Neural progenitor cell (in vitro differentiated cells): ENCODE measurements at places on chromosomes 3 and 15. TPM values are rescaled to one million over a fixed set of nuclear protein-coding genes. Genes with fewer than 3 reads are reported as not detected.
A peak's percentile ranks its signal among the peaks of the same experiment; 100 is the strongest.

GRCh38 chr15:79572691-79573404 lies 140.7 kb downstream of the MINAR1 start:
- no peak for DNase-seq

The FANCD2OS gene
- not detected in 2 replicates for total RNA-seq

The CHRD gene
- total RNA-seq, result 2.3 and 6.8 TPM in 2 replicates

- no peak for DNase-seq
Measured at GRCh38 chr3:186260726-186261125, 101.3 kb downstream of the DGKG start.

DNA sequence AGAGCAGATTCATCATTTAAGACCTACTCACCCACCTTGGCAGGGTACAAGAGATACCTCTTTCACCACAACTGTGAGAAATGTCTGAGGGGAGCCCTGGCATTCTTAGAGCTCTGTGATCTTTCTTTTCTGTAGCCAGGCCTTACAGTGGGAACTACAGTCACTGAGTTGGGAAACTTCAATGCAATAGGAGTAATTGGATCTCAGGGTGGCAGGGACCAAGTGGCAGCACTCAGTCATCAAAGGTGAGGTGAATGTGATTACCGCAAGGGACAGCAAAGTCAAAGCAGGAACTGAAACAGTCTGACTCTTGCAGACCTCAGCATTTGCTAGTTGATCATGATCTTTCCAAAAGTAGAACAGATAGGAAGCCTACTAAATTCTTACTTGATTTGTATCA lies 7.2 kb upstream of the MCF2L2 start:
- DNase-seq, result no peak

The ITGB5 gene
- 55.8 and 108 TPM in 2 replicates for total RNA-seq

GRCh38 chr3:111595232-111595631 lies at the start of gene ZBED2:
TSS of gene ZBED2 (minus strand) at chr3:111595346. CDS start at chr3:111594201, 1,145 bp downstream.
- no peak for DNase-seq

The MYO5C gene
- total RNA-seq, result 22.3 and 24.1 TPM in 2 replicates

DNA sequence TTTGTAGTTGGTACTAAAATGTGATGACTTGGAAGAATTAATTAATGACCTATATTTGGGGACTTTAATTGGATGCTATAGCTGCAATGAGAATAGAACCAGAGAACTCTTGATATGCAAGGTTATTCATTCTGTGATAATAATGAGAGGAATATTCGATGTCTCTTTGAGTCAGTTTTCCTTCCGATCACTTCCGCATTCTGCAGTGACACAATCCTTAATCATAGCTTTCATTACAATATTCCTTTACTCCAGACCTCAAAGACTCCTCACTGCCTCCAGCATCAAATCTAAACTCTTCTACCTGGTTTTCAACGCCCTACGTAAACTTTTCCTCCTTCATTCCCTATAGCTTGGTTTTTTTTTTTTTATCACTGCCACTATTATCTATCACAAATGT lies 21.6 kb downstream of the B3GNT5 start:
- DNase-seq, result no peak

DNA sequence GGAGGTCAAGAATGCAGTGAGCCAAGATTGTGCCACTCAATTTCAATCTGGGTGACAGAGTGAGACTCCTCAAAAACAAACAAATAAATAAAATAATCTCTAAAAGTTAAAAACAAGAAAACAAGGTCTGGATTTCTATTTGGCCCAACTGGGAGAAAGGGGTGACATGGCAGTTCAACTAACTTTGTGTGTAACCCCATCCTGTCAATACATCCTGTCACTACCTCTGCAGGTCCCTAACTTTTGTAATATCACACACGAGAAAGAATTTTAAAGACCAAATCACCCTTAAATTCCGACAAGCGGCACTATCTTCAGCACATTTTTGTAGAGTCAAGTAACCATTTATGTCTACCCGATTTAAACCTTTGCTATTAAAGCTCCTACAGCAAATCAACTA lies 10.2 kb downstream of the SLTM start:
- DNase-seq, result no peak

GRCh38 chr3:123768480-123769355 lies 115.4 kb downstream of the MYLK start:
- DNase-seq, result no peak

- DNase-seq, result no peak
Measured at GRCh38 chr15:68524753-68525584, 53.8 kb upstream of the CORO2B start.

GRCh38 chr15:81849289-81849688 lies 196.5 kb downstream of the MEX3B start:
- no peak for DNase-seq

The KBTBD13 gene
- not detected in 2 replicates for total RNA-seq

DNA sequence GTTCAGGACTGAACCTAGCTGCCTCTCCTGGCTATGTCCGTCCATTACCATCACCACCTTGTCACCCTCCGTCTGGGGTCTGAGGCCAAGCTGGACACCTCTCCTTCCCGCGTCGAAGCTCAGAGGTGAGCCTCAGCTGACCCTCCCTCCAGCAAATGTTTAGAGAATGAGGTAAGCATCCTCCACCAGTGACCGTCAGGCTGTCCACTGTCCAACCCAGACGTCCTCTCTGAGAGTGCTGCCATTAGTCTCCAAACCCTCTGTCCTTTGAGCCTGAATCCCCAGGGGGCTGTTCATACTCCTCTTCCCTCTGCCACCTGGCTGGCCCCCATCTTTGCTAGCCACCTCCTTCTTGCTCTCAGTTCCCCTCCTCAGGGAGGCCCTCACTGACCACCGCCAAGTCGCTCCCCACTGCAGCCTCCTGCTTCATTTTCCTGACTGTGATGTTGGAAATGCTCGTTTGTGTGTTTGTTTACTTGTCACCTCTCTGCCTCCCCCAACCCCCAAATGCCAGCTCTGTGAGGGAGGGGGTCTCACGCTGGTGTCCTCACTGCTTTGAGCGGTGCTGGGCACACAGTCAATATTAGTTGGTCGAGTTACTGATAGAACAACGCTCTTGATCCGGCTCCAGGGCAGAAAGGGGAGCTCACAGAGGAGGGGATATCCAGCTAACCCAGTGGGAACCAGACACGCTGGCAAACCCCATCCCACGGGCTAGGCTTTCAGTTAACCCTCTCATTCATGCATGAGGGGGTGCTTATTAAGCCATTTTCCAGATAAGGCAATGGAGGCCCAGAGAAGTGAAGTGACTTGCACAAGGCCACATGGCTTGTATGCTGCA lies 64.9 kb downstream of the IQSEC1 start:
- DNase-seq, result no peak

The RAB27A gene
- total RNA-seq, result 2.3 and 3.6 TPM in 2 replicates

- no peak for DNase-seq
Measured at GRCh38 chr3:75110741-75111140, 496.3 kb upstream of the CNTN3 start.

The CNTN3 gene
- total RNA-seq, result 0.21 and 0.40 TPM in 2 replicates

DNA sequence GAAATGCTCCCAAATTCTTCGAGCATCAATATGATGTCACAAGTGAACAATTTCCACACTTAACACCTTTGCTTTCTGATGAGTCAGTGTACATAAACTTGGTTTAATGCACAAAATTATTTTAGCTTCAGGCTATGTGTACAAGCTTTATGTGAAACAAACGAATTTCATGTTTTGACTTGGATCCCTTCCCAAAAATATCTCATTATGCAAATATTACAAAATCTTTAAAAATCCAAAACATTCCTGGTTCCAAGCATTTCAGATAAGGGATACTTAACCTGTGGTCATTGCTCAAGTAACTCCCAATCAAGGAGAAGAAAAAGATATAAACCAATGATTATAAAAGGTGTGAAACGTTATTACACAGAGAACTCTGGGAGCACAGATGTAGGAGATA lies 25.2 kb downstream of the RAB5A start:
- no peak for DNase-seq

- DNase-seq, result no peak
Measured at GRCh38 chr3:168034152-168034928, 61.4 kb downstream of the GOLIM4 start.

The RYR3 gene
- total RNA-seq, result 2.1 and 4.4 TPM in 2 replicates

The LSMEM2 gene
- total RNA-seq, result 0.37 TPM in 1 of 2 replicates, not detected in the other

The MNS1 gene
- 3.0 and 6.2 TPM in 2 replicates for total RNA-seq

The TMPRSS7 gene
- not detected in 2 replicates for total RNA-seq

- DNase-seq, result no peak
Measured at GRCh38 chr3:58387650-58388546, 45.7 kb downstream of the PDHB start.

- DNase-seq, result no peak
Measured at GRCh38 chr3:188385295-188385694, 231.3 kb downstream of the LPP start.

- peak; percentile 71 for DNase-seq
Measured at GRCh38 chr15:77819048-77819850, 186.5 kb upstream of the LINGO1 start.

The PLA2G4E gene
- not detected in 2 replicates for total RNA-seq

GRCh38 chr15:81309647-81310450 lies 14.1 kb downstream of the STARD5 start:
- no peak for DNase-seq
